ENCODE measurements at places on chromosomes 3 and 15.

DNA sequence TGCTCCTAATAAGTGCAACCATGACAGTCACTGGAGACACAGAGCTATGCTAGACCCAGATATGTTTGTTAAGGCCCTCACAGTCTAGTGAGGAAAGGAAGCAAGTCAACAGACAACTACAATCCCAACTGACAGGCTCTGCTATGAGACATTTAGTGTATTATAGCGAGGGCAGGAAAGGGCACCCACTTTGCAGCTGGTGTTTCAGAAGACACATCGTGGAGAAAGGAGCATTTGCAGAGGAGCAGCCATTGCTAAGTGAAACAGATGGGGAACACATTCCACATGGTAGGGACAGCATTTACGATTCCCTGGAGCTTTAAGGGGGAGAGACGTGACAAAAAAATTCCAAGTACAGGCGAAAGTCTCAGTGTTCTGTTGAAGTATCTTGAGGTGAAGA lies 685.6 kb downstream of the AGBL1 start:
- DNase-seq = no peak

DNA sequence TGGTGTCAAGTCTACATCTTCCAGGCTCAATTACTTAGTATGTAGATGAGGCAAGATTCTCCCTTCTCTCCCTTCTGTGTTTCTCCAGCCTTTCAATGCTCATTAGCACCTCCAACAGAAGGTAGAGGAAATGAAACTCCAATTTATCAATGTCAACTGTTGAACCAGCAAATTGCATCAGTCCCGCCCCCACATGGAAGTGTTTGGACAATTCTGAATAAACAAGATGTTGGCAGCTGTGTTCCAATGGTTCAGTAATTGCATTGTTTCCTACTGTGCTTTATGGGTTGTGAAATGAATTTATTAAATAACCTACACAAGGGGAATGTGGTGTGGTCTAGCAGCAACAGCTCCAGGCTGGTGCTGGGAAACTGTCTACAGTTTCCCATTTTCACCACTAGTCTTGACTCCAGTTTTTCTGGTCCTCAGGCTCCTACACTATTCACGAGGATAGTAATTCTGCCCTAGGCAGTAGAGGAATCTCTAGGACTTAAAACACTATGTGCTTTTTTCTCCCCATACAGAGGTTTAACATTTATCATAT lies 91.9 kb downstream of the MB21D2 start:
- DNase-seq = no peak

DNA sequence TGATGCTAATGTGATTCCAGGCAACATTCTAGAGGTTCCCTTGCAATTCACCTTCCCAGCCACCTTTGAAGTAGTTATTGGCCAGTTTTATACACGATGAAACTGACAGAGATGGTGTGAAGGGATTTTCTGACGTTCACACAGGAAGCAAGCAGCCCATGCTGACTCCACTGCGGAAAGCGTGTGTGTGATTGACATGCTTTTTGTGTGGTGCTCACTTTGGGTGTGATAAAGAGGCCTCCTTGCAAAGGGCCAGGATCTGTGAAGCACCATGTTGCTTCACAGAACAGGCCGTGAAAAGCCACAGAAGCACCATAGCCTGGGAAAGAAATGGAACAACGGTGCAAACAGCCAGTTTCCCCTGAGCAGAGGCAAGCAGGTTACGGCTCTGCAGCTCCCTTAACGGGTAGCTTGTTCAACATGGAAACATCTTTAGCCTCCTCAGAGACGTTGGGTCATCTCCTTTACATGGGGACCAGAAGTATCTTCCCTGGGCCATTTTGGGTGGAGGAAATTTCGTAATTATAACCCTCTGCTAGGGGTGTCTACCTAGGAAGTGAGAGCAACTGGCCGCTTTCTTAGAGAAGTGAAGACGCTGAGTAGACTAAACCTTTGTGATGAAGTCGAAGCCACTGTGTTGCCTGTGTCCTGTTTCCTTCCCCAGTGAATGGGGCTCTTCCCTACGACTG lies 108.5 kb downstream of the APBA2 start:
- DNase-seq = no peak

DNA sequence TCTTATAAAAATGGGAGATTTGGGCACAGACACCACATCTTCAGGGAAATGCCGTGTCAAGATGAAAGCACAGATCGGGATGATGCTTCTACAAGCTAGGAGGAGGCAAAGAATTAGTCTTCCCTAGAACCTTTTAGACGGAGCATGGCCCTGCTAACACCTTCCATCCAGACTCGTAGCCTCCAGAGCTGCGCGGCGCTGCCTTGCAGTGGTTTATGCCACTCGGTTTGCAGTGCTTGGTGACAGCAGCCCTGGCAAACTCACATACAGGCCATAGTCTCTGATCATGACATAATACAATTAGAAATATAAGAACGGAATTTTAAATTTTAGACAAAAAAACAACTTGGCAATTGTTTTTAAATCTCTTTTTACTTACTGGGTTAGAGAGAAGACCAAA lies 37.1 kb upstream of the SLC41A3 start:
- DNase-seq = no peak

- DNase-seq = no peak
Observed at GRCh38 chr15:69410248-69410874, 3.8 kb upstream of the KIF23 start.

- DNase-seq = no peak
Observed at GRCh38 chr3:171833789-171834460, 9.2 kb upstream of the TMEM212 start.

DNA sequence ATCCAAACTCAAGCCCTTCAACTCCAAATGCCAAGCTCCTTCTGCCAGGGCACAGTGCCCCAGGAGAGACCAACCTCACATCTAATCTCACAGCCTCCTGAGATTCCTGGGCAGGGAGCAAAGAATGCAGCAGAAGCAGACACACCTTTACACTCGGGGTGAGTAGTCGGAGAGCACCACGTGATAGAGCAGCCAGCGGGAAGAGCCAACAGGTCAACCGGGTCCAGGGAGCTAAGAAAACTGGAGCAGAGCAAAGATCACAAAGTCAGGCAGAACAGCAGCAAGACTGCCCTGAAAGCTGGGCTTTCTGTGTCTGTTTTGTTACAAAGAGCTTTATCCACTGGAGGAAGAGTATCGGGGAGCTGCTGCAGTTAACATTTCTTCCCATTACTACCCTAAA lies 4.2 kb downstream of the B3GALNT1 start:
- DNase-seq = no peak

GRCh38 chr15:99371180-99372103 lies 120.2 kb downstream of the LRRC28 start:
- no peak for DNase-seq

- no peak for DNase-seq
Observed at GRCh38 chr15:37981775-37982174, 47.3 kb downstream of the TMCO5A start.

DNA sequence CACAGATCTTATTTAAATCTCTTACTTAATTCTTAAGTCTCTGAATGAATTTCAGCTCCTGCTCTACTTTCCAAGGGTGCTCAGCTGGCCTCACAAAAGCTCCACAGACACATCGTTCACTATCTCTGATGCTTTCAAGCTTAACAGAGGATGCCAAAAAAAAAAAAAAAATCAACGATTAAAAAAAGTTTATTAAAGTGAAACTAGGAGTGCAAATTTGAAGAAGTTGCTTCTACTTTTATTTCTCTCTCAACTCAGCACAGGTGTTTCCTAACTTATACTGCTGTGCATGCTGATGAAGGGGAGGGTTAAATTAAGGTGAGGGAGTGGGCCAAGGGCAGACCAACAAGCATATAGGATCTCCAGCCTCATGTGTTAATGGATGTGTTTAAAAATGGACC lies 157.2 kb downstream of the TIGIT start:
- no peak for DNase-seq

DNA sequence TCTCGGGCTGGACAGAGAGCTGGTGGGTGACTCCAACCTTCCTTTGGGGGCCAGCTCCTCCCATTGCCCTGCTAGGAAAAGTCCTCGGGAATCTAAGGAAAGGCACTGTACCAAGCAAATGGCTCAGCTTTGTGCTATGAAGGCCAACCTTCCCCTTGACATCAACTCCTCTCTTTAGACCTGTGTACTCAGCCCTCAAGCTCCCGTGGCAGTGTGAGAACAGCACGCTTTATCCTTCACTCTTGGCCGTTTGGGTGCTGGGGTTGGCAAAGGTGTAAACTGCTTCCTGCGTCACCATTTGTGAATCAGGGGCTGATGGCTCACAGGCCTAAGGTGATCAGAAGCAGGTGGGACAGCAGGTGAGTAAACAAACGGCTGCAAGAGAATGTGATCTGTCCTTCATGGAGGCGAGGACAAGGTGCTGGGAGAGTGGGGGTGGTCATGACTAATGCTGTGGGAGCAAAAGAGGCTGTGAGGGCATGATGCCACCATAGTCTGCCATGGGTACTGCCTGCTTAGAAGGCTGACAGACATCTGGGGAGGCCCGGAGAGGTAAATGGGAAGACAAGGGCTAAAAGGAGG lies 165.2 kb upstream of the TPM1 start:
- no peak for DNase-seq

GRCh38 chr15:36831904-36832287 lies 252.5 kb downstream of the CDIN1 start:
- DNase-seq = no peak

GRCh38 chr3:45922950-45923590 lies 20.2 kb upstream of the CXCR6 start:
- DNase-seq = no peak

- DNase-seq = no peak
Observed at GRCh38 chr3:165775824-165776223, 61.4 kb downstream of the BCHE start.

GRCh38 chr15:77738038-77738370 lies 105.3 kb upstream of the LINGO1 start:
- DNase-seq = no peak

DNA sequence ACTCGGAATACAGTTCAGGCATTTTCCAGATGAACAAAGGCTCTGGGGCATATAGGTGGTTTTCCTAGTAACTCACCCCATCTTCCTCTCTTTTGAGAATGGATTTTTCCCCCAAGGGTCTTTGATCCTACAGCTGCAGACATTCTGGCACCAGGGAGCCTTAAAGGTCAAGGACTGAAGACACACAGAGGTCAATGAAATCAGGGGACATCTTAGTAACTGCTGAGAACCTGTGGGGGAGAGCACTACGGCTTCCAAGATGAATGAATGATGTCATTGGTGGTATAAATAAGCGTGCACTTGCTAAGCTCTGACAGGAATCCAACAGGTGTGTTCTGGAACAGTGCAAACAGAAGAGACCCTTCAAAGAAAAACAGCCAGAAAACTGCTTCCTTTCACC lies 36.3 kb downstream of the TMEM212 start:
- no peak for DNase-seq

DNA sequence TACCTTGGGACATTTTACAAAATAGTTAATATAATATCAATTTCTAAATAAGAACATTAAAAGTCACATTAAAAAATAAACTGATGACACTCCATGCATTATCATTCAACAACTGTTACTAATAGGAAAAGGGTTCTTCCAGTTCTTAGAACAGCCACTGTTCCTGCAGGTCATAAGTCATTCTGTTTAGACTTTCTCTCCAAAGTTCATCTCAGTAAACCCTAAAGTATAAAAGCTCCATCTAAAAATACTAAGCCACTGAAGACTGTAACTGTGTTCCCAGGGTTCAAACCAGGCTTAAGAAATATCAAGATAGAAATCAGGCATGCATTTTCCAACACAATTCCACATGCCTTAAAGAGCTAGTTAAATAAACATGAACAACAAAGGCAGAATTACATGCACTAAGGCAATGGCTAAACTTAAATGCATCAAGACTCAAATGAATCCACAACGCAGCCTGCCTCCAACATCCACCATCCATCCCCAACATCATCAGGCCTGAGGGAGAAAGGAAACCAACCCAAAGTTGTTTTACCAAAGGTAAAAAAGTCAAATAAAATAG lies 46.2 kb downstream of the DMXL2 start:
- no peak for DNase-seq

- peak; percentile 67 for DNase-seq
Observed at GRCh38 chr15:99682455-99682854, 50.8 kb downstream of the LYSMD4 start.

GRCh38 chr3:13487403-13487802 lies 7.3 kb downstream of the HDAC11 start:
- no peak for DNase-seq

DNA sequence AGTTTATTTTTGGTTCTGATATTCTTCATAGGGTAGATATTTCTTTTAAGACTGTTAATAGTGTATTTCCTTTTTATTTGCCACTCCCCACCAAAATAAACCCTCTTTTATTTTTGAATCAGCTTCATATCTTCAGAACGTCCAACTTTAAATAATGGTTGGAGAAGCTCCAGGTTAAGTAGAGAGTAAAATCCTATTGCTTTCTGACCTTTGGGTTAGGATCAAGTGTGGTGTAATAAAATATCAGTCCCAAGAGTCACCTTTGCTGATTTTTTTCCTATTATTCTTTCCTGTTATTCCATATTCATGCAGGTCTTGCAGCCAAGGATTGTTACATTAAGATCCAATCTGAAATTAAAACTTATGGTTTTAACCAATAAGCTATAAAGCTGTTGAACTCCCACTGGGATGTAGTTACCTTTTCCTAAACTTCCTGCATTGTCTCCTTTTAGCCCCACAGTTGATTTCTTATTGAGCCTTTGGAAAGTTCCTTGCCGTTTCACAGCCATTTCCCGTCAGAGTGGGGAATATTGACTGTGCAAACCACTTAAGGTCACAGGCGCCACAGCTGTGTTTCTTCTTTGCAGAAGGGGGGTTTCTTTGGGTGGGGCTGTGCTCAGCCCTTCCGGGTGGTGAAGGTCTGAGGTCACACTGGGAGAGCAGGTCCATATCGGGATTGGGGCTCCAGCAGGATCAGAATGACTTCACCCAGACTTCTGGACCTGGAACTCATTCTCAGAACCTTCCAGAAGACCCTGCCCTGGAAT lies 287.3 kb upstream of the CTDSPL start:
- no peak for DNase-seq

- no peak for DNase-seq
Observed at GRCh38 chr3:177498037-177498857, 301.0 kb upstream of the TBL1XR1 start.

DNA sequence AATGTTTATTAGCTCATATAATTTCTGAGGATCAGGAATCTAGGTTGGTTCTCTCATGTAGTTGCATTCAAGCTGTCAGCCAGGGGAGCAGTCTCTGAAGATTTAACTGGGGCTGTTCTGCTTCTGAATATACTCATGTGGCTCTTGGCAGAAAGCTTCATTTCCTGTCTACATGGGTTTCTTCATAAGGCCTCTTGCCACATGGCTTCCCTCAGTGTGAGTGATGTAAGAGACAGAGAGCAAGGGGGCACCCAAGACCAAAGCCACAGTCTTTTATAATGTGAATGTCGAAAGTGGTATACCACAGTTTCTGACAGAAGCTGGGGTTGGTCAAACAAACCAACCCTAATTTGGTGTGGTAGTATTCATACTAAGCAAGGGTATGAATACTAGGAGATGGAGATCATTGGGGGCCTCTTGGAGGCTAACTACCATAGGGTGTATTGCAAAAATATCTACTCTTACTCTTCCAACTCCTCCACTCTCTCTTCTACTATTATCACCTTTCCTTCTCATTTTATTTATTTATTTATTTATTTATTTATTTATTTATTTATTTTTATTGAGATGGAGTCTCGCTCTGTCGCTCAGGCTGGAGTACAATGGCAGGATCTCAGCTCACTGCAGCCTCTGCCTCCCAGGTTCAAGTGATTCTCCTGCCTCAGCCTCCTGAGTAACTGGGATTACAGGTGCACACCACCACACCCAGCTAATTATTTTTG lies 123.8 kb downstream of the B3GALNT1 start:
- DNase-seq = no peak

GRCh38 chr3:189276444-189277219 lies 104.9 kb downstream of the TPRG1 start:
- DNase-seq = peak; percentile 81
